ENCODE measurements at places on chromosomes 3 and 15. TPM values are rescaled to one million over a fixed set of nuclear protein-coding genes. Genes with fewer than 3 reads are reported as not detected.

GRCh38 chr3:7573330-7573729, 712.4 kb downstream of the GRM7 start:
- no peak for DNase-seq

DNA sequence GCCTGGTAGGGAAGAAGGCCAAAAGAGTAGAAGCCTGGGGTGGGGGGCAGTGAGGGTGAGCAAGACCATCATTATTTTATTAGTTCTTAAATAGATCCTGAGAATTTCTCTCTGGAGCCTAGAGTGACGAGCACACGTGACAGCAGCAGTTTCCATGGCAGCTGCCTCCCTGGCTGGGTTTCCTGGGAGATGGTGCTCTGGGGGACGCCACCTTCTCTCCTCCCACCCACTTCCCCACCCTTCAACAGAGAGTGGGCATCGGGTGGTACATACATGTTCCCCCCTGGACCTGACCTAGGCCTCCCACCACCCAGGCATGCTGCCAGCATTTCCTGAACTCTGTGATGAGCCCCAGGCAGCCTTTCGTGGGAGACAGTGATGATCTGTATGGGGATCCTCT, 12.9 kb downstream of the CELF6 start:
- no peak for DNase-seq

DNA sequence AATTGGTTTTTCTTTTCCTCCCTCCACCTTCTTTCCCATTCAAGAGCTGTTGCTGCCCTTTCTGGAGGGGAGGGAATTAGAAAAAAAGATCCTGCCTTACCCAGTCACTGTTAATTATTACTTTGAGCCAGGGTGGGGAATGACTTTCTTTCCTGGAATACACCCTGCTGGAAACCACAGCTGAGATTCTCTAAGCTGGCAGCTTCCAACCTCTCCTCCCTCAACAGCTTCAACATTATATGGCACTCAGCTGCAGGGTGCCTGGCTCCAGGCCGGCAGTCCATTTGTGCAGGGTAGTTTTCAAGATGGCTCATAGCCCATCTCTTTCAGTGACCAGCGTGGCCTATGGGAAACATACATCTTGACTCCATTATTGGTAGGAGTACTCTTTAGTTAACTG, 105.8 kb downstream of the UBE3A start:
- DNase-seq: no peak

DNA sequence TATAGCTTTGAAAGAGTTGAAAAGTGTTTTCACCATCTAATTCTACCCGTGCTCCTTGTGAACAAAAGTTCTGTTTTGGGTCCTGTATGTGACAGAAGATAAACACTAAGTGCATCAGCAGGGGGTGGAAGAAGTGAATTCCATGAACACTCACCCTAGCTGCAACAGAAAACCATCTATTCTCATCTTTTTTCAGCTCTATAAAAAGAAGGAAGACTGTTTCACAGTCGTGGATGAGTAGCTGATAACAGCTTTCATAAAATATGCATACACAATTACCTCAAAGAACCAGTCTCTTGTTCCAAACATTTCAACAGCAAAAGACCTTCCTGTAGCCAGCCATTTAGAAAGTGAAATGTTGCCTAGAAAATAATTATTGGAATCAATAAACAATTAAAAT, 281.7 kb upstream of the RASGRP1 start:
- DNase-seq: no peak

The GOLGA8J gene
- total RNA-seq: not detected

The DGKG gene
- total RNA-seq: 0.20 TPM

The APBA2 gene
- total RNA-seq: 18.0 TPM

The PRRT3 gene
- total RNA-seq: 12.3 TPM

Measured in CD8-positive, alpha-beta memory T cell (primary cell).